ENCODE measurements at places on chromosomes 1 and 21. TPM values are rescaled to one million over a fixed set of nuclear protein-coding genes. Genes with fewer than 3 reads are reported as not detected.

GRCh38 chr1:27598295-27598687 is 5.7 kb downstream of the AHDC1 start:
- no peak for DNase-seq
- H3K36me3 ChIP-seq: peaks cover 3% of the 10 kb centered on the region
- H3K4me1 ChIP-seq: peaks cover 66% of the 10 kb centered on the region
- H3K27ac ChIP-seq: peak overlapping the region; percentile 68
- H3K4me3 ChIP-seq: no peak overlapping the region

- no peaks in the 10 kb centered on the region for H3K4me1 ChIP-seq
Observed at GRCh38 chr1:38790422-38791163, 69.0 kb downstream of the RRAGC start.

DNA sequence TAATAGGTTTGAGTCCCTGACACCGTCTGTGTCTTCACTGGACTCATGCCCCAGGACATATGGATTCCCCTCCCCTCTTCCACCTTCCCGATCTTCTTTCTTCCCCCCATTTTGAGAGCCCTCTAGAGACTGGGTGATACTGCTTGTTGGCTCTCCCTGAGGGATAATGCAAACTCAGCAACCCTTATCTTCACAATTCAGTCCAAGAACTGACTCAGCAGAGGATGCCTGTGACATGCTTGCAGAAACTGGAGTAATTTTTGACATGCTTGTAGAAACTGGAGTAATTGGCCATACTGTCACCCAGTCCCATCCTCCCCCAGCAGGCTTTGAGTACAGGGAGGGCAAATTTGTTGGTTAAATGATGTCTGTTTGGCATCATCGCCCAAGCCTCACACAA is 127.6 kb upstream of the CTTNBP2NL start:
- no peaks in the 10 kb centered on the region for H3K36me3 ChIP-seq
- no peaks in the 10 kb centered on the region for H3K4me1 ChIP-seq
- no peak overlapping the region for H3K27ac ChIP-seq

- no peak overlapping the region for H3K4me3 ChIP-seq
- H3K27ac ChIP-seq: no peak overlapping the region
- H3K27me3 ChIP-seq: no peaks in the 10 kb centered on the region
- no peaks in the 10 kb centered on the region for H3K36me3 ChIP-seq
Observed at GRCh38 chr1:81225789-81226602, 574.7 kb upstream of the ADGRL2 start.

- H3K27me3 ChIP-seq: peaks cover 54% of the 10 kb centered on the region
- no peaks in the 10 kb centered on the region for H3K36me3 ChIP-seq
- H3K27ac ChIP-seq: no peak overlapping the region
- no peaks in the 10 kb centered on the region for H3K4me1 ChIP-seq
- DNase-seq: no peak
Observed at GRCh38 chr21:33149181-33149580, 79.2 kb downstream of the OLIG1 start.

DNA sequence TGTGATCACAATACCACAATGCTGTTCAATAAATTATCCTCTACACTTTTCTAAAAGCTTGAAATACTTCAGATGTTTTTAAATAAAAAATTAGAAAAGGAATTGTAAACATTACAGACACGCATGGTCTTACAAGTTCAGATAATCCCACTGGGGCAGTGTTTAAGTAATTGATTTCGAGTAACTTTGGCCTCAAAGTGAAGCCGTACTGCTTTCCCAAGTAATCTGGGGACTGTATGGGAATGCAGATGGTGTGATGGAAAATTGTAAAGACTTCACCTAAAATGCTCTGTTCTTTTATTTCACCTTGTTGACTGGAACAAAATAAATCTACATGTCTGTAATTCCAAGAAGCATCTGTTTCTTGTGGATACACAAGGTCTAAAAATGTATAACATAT is 401.7 kb upstream of the LYPLAL1 start:
- no peaks in the 10 kb centered on the region for H3K27me3 ChIP-seq
- no peak for DNase-seq
- no peaks in the 10 kb centered on the region for H3K4me1 ChIP-seq
- no peak overlapping the region for H3K4me3 ChIP-seq
- no peaks in the 10 kb centered on the region for H3K36me3 ChIP-seq

- DNase-seq: peak; percentile 48
- H3K27me3 ChIP-seq: no peaks in the 10 kb centered on the region
- no peak overlapping the region for H3K4me3 ChIP-seq
- H3K36me3 ChIP-seq: peaks cover 1% of the 10 kb centered on the region
Observed at GRCh38 chr1:77446841-77447555, 165.2 kb downstream of the AK5 start.

GRCh38 chr21:41869771-41870170 is 9.4 kb downstream of the PRDM15 start:
- no peaks in the 10 kb centered on the region for H3K27me3 ChIP-seq
- DNase-seq: no peak
- no peaks in the 10 kb centered on the region for H3K4me1 ChIP-seq
- 0 out of 2 replicates have a peak, but pooled peaks cover 1% of the 10 kb centered on the region for H3K36me3 ChIP-seq
- H3K4me3 ChIP-seq: no peak overlapping the region

DNA sequence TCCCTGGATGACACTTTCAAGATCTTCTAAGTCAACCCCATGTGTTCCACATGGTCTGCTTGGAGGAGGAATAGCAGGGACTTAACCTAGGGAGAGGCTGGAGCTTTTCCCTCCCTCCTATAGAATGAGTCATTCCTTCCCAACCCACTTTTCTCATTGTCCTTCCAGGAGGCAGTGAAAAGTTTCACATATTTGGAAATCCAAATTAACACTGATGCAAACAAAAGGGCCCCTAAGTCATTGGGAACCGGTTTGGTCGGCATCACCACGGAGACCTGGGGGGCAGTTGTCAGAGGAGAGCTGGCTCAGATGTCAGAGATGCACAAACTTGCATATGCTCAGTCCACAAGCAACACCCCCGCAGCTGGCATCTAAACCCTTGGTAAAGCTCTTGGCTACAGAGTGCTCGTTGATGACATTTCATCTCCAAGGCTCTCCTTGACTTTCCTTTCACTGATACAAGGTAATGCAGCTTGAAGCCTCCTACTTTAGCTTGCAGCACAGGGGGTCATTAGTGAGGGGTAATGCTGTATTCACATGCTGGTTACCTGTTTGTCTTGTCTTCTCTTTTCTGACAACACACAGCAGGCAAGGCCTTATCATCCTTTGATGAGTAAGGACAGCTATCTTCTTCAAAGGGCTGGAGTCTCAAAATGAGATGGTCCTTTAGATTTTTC is 12.3 kb upstream of the LRRC8D start:
- H3K27me3 ChIP-seq: no peaks in the 10 kb centered on the region
- H3K4me3 ChIP-seq: no peak overlapping the region
- peaks cover 11% of the 10 kb centered on the region for H3K4me1 ChIP-seq
- no peak overlapping the region for H3K27ac ChIP-seq
- H3K36me3 ChIP-seq: no peaks in the 10 kb centered on the region

- peaks cover 3% of the 10 kb centered on the region for H3K4me1 ChIP-seq
- no peak overlapping the region for H3K4me3 ChIP-seq
- no peak for DNase-seq
- H3K36me3 ChIP-seq: no peaks in the 10 kb centered on the region
- no peak overlapping the region for H3K27ac ChIP-seq
Observed at GRCh38 chr1:222955964-222956363, 141.1 kb downstream of the DISP1 start.

DNA sequence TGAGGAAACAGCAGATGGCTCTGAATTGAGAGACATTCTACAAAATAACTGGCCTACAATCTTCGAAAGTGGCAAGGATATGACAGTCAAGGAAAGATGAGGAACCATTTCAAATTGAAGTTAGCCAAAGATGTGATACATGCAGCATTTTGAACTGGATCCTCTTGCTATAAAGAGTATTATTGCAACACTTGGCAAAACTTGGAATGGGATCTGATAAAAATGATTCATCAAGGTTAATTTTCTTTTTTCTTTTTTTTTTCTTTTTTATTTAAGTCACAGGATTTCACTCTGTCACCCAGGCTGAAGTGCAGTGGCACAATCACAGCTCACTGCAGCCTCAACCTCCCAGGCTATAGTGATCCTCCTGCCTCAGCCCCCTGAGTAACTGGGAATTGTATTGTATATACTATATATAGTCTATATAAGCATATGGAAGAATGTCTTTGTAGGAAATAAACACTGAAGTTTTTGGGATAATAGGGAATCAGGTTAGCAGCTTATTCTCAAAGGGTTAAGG is 49.8 kb upstream of the GJA8 start:
- H3K4me1 ChIP-seq: no peaks in the 10 kb centered on the region
- no peak overlapping the region for H3K27ac ChIP-seq
- H3K27me3 ChIP-seq: no peaks in the 10 kb centered on the region
- no peaks in the 10 kb centered on the region for H3K36me3 ChIP-seq
- no peak for DNase-seq

- DNase-seq: no peak
- H3K36me3 ChIP-seq: peaks cover 7% of the 10 kb centered on the region
- H3K27ac ChIP-seq: no peak overlapping the region
- H3K4me3 ChIP-seq: no peak overlapping the region
- H3K27me3 ChIP-seq: no peaks in the 10 kb centered on the region
Observed at GRCh38 chr1:180000575-180000974, 46.0 kb downstream of the CEP350 start.

DNA sequence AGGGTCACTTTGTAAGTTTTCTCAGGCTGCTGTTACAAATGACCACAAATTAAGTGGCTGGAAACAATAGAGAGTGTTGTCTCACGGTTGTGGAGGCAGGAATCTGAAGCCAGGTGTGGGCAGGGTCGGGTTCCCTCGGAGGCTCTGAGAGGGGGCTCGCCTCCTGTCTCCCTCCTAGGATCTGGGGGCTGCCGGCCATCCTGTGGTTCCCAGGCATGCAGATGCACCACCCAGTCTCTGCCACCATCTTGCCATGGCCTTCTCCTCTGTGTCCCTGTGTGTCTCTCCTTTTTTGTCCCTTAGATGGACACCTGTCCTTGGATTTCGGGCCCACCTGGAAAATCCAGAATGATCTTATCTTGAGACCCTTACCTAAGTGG is 4.8 kb downstream of the TP73 start:
- no peak overlapping the region for H3K27ac ChIP-seq
- peaks cover 61% of the 10 kb centered on the region for H3K27me3 ChIP-seq
- no peak for DNase-seq
- H3K36me3 ChIP-seq: no peaks in the 10 kb centered on the region
- H3K4me1 ChIP-seq: no peaks in the 10 kb centered on the region

GRCh38 chr21:39721885-39722284 is 23.1 kb upstream of the IGSF5 start:
- no peaks in the 10 kb centered on the region for H3K4me1 ChIP-seq
- no peaks in the 10 kb centered on the region for H3K36me3 ChIP-seq
- no peak overlapping the region for H3K4me3 ChIP-seq
- H3K27ac ChIP-seq: no peak overlapping the region
- H3K27me3 ChIP-seq: no peaks in the 10 kb centered on the region

DNA sequence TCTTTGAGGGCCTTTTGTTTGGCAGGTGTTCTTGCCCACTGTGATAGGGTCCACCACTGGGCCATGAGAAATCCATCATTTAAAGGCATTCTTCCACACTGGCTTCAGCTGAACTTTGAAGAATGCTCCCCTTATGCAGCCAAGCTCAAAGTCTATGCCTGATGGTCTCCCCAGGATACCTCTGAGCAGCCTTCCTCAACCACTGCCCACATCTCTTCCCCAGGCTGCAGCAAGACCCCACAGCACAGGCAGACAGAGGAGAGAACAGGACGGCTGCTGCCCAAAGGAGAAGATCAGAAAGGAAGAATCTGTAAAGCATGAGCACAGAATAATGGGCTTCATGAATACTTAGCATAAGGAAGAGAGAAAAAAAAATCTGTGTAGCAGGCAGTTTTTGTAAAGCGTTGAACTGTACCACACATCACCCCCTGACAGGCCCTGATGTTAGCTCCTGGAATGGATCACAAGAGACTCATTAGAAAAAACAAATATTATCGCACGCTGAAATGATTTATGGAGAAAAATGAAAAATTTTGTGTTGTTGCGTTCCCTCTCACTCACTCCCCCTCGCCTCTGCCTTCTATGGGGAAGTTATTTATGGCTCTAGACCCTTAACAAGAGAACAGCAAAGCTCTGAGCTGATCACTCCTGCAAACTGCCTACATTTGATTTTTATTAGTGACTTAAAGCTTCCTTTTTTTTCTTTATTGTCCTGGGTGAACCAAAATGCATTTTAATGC is 134.1 kb downstream of the TMEM53 start:
- H3K4me3 ChIP-seq: no peak overlapping the region
- H3K4me1 ChIP-seq: no peaks in the 10 kb centered on the region
- no peaks in the 10 kb centered on the region for H3K36me3 ChIP-seq
- DNase-seq: no peak
- H3K27ac ChIP-seq: no peak overlapping the region
- peaks cover 60% of the 10 kb centered on the region for H3K27me3 ChIP-seq

- H3K27ac ChIP-seq: peak within 1 kb of the TSS; percentile 54
- peak; percentile 39 for DNase-seq
- peak within 1 kb of the TSS; percentile 63 for H3K4me3 ChIP-seq
Observed at GRCh38 chr21:33229784-33230544, at the start of gene IFNAR2. IFNAR2 (plus strand) TSS chr21:33229938; CDS start chr21:33241923, 11,985 bp downstream.

DNA sequence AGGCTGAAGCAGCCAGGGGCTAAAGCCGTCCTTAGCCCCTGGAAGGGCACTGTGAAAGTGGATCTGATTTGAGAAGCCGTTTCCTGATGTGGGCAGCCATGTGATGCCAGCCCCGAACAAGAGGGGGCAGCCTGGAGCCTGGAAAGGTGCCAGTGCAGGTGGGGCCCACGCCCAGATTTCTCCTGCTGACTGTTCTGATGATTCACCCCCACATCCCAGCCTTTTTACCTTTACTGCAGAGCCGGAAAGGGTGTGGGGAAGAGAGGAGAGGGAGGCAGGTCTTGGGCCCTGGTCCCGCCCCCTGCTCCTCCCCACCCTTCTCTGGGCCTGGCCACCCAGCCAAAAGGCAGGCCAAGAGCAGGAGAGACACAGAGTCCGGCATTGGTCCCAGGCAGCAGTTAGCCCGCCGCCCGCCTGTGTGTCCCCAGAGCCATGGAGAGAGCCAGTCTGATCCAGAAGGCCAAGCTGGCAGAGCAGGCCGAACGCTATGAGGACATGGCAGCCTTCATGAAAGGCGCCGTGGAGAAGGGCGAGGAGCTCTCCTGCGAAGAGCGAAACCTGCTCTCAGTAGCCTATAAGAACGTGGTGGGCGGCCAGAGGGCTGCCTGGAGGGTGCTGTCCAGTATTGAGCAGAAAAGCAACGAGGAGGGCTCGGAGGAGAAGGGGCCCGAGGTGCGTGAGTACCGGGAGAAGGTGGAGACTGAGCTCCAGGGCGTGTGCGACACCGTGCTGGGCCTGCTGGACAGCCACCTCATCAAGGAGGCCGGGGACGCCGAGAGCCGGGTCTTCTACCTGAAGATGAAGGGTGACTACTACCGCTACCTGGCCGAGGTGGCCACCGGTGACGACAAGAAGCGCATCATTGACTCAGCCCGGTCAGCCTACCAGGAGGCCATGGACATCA is at the start of gene SFN:
SFN (plus strand) TSS at position 369 of the 904 bp plus-strand sequence; CDS start at position 433, 64 bp downstream.
- peak within 1 kb of the TSS; percentile 71 for H3K27ac ChIP-seq
- H3K27me3 ChIP-seq: no peaks in the 10 kb centered on the region
- peaks cover 4% of the 10 kb centered on the region for H3K4me1 ChIP-seq
- H3K4me3 ChIP-seq: no peak within 1 kb of the TSS
- H3K36me3 ChIP-seq: no peaks in the 10 kb centered on the region

GRCh38 chr1:21931171-21932093 is 5.7 kb downstream of the HSPG2 start:
- H3K4me3 ChIP-seq: no peak overlapping the region
- no peaks in the 10 kb centered on the region for H3K27me3 ChIP-seq
- peaks cover 2% of the 10 kb centered on the region for H3K36me3 ChIP-seq
- peak overlapping the region; percentile 93 for H3K27ac ChIP-seq
- DNase-seq: peak; percentile 88
- H3K4me1 ChIP-seq: peaks cover 61% of the 10 kb centered on the region

VANGL2 gene
- 0.28 TPM for total RNA-seq

THBS3 gene
- 13.1 TPM for total RNA-seq

RAB25 gene
- total RNA-seq: not detected

DYNLT5 gene
- 0.18 TPM for total RNA-seq

F13B gene
- total RNA-seq: not detected
